ENCODE measurements at places on chromosomes 2 and 18. TPM values are rescaled to one million over a fixed set of nuclear protein-coding genes. Genes with fewer than 3 reads are reported as not detected.

GRCh38 chr2:202172439-202173211 is 65.8 kb downstream of the SUMO1 start:
- DNase-seq: no peak

GRCh38 chr2:169091761-169092519 is 22.6 kb downstream of the DHRS9 start:
- DNase-seq: peak; percentile 60

The PLEK gene
- total RNA-seq: not detected

GRCh38 chr2:204545861-204546735 is 823 bp downstream of the PARD3B start:
- peak; percentile 10 for DNase-seq

DNA sequence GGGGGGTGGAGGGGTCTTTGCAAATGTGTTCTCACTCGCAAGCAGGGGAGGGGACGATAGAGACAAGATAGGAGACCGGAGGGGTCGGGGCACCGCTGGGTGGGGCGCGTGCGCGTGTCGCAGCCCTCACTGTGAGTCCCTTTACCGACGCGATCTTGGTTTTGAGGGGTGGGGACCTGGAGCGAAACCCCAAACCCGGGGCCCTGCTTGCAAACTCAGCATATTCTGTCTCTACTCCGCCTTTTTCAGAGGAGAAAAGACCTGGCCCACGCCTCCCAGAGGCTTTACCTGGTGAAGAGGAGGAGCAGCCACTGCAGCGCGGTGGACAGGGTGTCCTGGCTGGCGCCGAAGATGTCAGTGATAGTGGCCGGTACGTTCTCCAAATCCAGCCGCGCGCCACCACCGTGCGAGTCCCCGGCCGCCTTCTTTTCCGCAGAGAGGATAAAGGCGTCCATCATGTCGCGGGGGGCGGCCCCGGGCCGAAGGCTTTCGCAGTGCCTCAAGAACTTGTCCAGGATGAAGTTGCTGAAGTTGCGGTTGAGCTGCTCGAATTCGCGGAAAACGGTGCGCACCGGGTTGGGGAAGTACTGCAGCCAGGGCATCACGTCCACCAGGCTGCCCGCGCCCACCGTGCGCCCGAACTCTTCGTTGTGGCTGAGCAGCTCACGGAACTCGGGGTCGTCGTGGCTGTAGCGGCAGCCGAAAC is 1.7 kb downstream of the CYP1B1 start:
- DNase-seq: no peak

DNA sequence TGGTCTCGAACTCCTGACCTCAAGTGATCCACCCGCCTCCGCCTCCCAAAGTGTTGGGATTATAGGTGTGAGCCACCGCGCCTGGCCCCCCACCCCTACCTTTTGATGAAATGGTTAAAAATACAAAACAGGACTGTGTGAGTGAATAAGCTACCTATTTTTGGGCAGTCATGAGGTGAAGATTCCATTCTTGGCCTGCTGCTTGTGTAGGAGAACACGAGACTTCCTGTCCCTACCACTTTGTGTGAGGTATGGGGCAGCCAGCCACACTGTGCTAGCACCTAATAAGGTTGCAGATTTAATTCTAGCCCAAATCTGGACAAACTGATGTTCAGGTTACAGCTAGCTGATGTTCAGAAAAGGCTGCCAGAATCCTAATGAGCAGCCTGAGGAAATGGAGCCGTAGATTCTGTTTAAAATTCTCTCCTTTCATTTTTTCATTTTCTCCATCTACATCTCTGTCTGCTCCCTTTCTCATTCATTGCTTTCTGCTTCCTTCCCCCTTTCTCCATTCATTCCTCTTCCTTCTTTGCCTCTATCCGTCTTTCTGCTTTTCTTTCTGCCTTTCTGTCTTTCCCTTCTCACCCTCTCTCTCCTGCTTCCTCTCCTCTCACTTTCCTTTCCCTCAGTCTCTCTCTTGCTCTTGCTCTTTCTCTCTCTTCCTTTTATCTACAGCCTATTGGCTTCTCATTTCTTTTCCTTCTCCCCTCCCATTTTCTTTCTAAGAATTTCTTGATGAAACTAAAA is 4.6 kb upstream of the LTBP1 start:
- no peak for DNase-seq

The ARHGAP25 gene
- total RNA-seq: not detected

The NEU4 gene
- 1.4 TPM for total RNA-seq

GRCh38 chr2:30695749-30696148 is 111.5 kb downstream of the CAPN13 start:
- no peak for DNase-seq

The POTEF gene
- 7.7 TPM for total RNA-seq
